ENCODE measurements at places on chromosomes 1 and 21.

- peak; percentile 7 for DNase-seq
Measured at GRCh38 chr1:187689129-187689528, 860.4 kb downstream of the PLA2G4A start.

DNA sequence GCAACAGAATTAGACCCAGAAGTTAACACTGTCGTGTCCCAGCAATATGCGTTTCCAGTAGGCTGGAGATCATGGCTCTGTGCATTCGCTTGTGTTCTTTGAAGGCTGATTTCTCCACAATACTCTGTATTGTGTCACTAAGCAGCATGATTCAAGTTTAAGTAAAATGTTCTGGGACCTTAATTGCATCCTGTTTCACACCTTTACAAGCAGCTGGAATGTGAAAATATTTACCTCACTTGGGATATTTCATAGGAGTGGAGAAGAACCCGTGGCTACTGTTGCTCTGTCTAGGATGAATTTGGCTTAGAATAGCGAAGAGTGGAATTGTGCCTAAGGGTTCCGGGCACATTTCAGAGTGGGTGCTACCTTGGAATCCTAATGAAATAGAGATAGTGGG is 6.3 kb downstream of the PTGFRN start:
- no peak for DNase-seq

GRCh38 chr1:221187174-221187573 is 307.9 kb downstream of the HLX start:
- no peak for DNase-seq

DNA sequence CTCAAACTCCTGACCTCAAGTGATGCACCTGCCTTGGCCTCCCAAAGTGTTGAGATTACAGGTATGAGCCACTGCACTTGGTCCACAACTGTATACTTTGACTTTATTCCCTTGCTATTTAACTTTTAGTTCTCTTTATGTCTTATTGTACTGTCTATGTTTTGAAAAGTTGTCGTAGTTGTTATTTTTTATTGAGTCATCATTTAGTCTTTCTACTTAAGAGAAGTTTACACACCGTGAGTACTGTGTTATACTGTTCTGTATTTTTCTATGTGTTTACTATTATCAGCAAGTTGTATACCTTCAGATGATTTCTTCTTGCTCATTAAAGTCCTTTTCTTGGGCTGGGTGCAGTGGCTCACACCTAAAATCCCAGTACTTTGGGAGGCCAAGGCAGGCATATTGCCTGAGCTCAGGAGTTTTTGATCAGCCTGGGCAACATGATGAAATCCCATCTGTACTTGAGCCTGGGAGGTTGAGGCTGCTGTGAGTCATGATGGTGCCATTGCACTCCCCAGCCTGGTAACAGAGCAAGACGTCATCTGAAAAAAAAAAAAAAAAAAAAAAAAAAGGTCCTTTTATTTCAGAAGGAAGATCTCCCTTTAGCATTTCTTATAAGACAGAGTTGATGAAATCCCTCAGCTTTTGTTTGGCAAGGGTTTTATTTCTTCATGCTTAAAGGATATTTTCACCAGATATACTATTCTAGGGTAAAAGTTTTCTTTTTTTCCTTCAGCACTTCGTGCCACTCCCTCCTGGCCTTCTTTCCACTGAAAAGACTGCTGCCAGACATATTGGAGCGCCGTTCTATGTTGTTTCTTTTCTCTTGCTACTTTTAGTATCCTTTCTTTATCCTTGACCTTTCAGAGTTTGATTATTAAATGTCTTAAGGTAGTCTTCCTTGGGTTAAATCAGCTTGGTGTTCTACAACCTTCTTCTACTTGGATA is 47.6 kb downstream of the TNFSF18 start:
- no peak for DNase-seq

DNA sequence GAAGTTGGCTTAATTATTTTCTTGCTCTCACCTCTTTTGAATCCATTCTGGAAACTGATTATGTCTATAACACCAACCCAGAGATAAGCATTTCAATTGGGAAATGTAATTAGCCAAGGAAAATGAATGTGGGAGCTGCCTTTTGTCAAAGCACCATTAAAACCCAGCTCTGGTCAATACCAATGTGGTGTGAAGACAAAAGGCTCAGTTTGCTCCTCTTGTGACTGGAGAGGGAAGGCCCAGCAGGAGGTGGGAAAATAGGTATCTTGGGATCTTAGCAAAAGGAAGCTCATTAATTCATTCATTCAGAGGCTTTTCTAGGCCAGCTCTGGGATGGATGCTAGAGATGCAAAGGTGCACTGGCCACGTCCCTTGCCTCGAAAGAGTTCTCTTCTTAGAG is 75.0 kb upstream of the SELENON start:
- DNase-seq = no peak

DNA sequence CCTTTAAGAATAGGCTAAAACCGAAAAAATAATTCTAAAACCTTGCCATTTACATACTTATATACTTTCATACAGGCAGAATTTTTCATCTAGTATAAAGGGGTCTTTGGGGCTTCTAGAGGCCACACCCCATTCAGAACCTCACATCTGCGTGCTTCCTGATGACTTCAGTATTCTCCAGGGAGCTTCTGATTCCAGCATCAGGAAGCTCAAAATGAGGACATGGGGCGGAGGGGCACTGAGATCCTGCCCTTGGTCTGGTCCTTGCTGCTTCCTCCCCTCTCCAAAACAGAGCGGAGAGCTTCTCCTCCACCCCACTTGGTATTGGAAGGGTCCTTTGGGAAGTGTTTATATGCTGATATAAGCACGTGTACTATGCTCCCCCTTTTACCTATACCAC is 13.8 kb downstream of the PAX7 start:
- DNase-seq = no peak

- DNase-seq = no peak
Measured at GRCh38 chr1:40167317-40167716, 6.1 kb downstream of the RLF start.

GRCh38 chr1:22646384-22646783 is 3.0 kb downstream of the C1QC start:
- no peak for DNase-seq

GRCh38 chr1:159913451-159914192 is 11.7 kb downstream of the TAGLN2 start:
- DNase-seq = peak; percentile 67

DNA sequence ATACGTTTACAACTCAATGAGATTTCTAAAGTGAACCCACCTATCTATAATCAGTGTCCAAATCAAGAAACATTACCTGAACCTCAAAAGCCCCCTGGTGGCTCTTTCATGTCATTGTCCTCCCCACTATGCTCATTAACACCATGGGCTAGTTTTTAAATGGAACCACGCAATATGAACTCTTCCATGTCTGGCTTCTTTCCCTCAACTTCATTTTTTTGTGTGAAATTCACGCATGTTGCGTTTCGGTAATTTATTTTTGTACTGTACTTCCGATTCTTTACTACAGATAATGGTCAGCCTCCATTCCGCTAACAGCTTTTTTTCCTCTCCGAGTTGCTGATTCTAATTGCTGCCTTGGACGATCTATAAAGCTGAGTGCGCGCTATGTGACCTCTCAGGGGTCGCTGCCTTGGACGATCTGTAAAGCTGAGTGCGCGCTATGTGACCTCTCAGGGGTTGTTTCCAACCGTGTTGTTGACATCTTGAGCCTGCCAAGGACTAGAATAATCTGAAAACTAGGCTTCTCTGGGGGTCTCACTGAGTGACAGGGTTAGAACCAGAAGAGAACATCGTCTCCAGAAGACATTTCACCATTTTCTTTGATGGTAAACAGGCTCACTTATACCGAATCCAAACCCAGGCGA is 1.1 kb upstream of the CACYBP start:
- peak; percentile 62 for DNase-seq

DNA sequence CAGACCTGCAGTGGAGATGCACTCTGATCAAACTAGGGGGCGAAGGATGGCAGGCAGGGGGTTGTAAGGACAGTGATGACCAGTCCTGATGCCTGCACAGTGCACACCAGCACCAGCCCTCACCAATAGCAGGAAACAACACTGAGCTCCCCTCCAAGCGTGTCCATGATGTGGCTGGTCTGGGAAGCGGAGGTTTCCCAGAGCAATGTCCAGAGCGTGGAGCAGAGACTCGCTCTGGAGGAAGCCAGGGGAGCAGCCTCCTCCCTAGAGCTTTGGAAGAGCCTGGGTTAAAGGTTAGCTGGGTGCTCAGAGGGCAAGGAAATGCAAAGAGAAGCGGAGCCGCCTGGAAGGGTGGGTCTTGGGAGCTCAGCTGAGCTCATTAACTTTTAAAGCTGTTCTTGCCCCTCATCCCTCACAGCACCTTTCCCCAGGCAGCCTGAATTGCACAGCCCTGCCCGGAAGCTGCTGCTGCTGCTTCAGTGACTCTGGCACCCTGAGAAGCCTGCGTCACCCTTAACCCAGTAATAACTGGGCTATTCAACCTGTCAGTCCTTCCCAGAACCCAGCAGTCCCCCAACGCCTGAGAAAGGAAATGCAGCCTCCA is 162.2 kb upstream of the RAB4A start:
- peak; percentile 32 for DNase-seq

GRCh38 chr1:111570781-111571181 is 48.8 kb upstream of the RAP1A start:
- no peak for DNase-seq

DNA sequence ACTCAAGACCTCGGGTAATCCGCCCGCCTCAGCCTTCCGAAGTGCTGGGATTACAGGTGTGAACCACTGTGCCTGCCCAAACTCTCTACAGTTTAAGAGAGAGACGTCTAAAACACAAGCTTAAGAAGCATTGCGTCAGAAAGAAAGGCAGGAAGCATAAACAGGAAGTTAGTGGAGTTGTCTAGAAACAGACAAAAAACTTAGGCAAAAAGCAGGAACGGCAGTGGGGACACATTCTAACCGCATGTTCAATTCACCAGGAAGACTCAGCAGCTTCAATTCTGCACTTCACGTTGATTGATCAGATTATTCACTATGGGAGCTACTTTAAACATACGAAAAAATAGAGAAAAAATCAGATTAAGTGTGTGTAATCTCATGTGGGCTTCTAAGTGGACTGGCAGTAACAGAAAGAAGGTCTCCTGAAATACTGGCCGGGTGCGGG is 7.4 kb downstream of the CFAP74 start:
- no peak for DNase-seq

DNA sequence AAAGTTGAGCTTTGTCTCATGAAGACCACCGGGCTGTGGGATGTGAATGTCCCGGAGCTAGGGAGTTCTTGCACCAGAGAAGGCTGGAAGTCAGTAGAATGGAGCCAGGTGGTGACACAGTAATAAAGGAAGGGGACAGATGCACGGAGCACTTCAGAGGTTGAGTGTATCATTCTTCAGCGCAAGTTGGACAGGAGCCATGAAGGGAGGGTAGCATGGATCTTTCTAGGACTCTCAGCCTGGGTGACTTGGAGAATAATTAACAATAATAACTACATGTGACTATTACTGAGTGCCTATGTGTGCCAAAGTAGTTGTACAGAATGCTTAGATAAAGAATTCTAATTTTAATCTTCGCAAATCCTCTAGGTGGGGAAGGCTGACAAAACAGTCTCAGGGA is 258.7 kb upstream of the AJAP1 start:
- no peak for DNase-seq

DNA sequence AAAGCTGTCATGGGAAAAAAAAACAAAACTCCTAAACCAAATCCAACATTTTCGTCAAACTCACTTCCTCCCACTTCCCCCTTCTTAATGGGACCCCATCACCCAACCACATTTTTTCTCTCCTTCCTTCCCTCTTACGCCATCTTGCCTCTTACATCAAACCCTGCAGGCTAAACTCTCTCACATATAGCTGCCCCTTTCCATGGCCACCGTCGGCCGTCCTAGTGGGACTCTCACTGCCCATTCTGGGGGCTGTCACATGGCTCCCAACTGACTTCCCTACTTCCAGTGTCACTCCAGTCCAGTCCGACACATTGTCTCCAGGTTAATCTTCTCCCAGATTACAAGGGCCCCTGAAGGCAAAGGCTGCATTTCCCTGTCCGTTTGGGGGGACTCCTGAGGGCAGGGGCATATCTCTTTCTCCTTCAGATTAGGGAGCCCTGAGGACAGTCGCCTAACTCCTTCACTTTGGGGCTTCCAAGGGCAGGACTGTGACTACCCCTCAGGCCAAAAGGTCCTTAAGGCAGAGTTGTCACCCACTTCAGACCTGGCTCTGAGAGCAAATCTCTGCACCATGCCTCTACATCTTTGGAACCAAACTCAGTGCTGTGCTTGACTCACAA is 658 bp downstream of the UBXN11 start:
- DNase-seq = no peak

DNA sequence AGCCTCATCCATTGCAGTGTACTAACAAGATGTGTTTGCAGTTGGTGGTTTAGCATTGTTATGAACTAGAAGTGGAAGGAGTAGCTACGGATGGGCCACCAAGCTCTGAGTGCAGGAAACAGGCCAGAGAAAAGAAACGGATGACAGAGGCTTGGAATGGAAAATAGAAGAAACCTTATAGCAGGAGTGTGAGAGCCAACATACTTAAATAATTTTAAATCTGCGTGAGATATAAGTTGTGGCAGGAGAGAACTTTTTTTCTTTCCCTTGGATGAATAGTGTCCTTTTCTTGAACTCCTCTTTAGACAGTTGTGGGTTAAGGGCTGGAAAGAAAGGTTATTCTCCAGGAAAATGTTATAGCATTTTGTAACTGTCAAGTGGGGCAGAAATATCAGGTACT is 54.2 kb downstream of the RGL1 start:
- DNase-seq = no peak

GRCh38 chr1:244280201-244280600 is 171.5 kb downstream of the ADSS2 start:
- no peak for DNase-seq

DNA sequence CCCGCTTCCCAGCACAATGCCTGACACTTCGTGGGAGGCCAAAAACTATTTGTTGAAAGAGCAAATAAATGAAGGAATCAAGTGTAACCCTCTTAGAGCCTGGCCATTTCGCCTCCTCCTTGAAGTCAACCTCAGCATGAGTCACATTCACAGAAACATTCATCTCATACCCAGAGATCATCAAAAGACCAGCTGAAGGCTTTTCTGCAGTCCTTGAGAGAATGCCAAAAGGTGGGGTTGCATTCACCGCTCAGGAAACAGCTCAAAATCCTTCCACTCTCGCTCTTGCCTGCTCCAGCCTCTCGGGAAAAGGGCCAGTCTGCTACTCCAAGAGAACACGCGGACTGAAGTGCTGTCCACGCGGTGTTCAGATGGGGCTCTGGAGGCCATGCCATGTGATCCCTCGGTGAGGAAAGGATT is 90.0 kb downstream of the VWA5B1 start:
- no peak for DNase-seq

- DNase-seq = no peak
Measured at GRCh38 chr1:42873670-42874069, 27.3 kb downstream of the ZNF691 start.

DNA sequence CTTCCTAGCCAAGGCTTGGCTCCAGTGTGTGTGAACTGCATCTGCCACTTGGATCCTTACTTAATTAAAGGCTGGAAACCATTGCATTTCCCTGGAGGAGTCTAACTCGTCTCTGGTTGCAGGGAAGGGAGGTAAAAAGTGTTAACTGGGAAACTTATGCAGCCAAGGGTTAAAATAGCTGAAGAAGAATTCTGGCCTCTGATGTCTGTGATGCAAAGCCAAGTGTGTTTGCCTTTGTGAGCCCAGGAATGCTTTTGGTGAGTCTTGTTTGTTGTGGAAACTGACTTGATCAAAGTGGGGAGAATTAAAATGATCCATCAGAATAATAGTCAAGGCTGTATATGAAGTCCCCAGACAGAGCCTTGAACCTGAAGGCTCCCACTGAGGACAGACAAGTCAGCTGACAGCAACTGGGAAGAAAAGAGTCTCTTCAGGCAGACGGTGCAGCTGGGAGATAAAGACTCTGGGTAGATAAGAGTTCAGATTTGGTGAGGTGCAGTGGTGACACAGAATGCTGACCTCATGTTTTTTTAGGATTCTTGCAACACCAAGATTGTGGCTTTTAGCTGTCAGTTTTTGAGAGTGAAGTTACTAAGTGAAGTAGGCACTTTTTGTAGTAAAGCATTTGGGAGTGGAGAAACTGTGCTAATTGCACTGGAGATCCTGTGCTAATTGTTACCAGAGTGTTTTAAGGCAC is 59.5 kb upstream of the WLS start:
- DNase-seq = no peak
